ENCODE measurements at places on chromosomes 2 and 18.

DNA sequence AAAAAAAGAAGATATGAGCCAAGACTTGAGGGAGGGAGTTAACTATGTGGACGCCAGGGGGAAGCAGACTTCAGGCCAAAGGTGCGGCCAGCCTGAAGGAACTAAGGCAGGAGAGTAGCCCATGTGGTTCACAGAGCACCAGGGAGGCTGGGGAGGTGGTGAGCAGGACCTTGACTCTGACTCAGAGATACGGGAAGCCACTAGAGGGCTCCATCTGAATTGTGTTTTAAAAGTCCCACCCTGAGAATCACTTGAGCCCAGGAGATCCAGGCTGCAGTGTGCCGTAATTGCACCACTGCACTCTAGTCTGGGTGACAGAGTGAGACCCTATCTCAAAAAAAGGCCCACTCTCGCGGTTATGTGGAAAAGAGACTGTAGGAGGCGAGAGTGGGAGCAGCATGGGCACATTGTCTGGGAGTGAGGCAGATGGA lies 12.3 kb downstream of the CEP192 start:
- DNase-seq: no peak

DNA sequence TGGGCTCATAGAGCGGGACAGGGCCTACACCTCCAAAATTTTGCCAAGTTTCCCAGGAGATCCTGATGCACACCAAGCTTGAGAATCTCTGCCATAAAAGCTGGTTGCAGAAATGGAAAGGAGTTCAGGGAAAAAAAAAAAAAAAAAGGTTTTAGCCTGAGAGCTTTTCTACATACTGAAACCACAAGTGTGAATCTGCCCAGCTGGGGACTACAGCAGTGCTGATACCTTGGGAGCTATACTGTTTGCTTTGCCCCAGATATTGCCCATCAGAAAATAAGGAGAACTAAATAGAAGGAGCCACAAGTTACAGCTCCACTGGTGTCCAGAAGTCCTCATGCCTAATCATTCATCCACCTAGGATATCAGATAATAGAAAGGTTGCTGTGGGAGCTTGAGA lies 38.4 kb upstream of the NCKAP5 start:
- no peak for DNase-seq

DNA sequence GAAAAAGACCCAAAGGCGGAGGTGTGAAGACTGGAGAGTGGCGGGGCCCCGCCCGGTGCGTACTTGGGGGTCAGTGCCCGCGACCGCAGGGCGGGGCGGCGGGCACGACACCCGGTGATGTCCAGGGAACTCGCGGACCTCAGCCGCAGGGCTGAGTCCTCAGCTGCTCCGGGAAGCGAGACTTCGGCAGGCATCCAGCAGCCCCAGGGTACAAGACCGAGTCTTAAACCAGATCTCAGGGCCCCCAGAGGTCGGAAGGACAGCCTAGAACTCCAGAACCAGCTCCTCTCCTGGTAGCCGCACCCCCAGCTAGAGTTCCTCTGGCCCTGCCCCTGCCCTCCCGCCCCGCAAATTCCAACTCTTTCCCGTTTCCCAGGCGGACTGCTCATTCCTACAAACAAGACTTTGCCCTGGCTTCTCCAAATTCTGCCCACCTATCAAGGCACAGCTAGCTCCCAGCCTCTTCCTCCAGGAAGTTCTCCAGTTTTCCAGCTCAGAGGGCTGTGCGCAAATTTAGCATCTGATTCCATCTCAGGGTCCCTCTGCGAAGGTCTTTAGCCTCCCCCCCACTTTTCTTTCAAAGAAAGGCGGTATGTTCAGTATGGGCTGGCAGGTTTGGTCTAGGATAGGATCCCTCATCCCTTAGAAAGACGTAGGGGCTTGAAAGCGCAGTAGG lies 26.0 kb upstream of the NOTO start:
- no peak for DNase-seq

DNA sequence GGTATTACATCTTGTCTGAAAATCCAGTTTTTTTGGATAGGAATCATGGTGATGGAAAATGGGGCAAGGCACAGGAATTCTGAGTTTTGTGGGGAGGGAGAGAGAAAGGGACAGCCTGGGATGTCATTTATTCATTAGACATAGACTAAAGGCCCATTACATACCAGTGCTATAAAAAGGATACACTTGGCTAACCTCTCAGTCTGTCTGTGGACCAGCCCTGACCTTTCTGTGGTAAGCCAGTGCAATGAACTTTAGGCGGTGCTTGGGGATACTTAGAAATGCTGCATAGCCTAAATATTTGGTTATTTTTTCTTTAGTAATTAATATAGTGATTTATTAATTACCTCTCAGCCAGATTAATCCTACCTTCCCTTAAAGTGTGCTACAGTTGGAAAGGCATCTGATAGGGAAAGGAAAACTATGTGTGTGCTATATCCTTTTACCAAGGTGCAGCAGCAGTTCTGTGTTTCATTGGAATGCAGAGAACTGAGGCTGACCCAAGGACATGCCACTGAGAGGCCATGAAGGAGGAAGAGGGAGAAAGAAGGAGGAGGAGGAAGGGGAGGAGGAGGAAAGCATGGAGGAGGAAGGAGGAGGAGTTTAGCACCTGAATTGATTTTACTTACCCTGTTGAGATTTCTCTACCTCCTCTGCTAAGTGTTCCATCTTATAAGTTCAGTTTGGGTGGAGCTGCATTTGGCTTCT lies 37.5 kb downstream of the KCNS3 start:
- DNase-seq: no peak

GRCh38 chr18:57230861-57231585 lies 84.1 kb downstream of the BOD1L2 start:
- no peak for DNase-seq

GRCh38 chr2:53051157-53051556 lies 716.4 kb upstream of the CHAC2 start:
- DNase-seq: no peak

- DNase-seq: no peak
Measured at GRCh38 chr2:72148837-72149555, 1.3 kb upstream of the CYP26B1 start.

- no peak for DNase-seq
Measured at GRCh38 chr2:191030521-191031154, 16.7 kb upstream of the STAT1 start.

DNA sequence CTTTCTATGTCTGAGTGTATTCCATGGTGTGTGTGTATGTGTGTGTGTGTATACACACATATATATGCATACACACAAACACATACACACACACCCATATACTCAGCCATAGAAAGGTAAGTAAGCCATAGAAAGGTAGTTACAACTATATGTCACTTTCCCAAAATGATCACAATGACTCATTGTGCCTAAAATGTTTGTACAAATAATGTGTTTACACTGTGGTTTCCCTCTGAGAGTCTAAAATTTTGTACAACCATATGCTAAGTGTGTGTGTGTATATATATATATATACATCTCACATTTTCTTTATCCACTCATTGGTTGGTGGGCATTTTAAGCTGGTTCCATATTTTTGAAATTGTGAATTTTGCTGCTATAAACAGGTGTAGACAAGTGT lies 55.3 kb upstream of the CSRNP3 start:
- no peak for DNase-seq

- DNase-seq: no peak
Measured at GRCh38 chr2:240561325-240561971, 1.3 kb downstream of the DUSP28 start.

GRCh38 chr2:43068041-43068533 lies 158.3 kb downstream of the ZFP36L2 start:
- DNase-seq: no peak

DNA sequence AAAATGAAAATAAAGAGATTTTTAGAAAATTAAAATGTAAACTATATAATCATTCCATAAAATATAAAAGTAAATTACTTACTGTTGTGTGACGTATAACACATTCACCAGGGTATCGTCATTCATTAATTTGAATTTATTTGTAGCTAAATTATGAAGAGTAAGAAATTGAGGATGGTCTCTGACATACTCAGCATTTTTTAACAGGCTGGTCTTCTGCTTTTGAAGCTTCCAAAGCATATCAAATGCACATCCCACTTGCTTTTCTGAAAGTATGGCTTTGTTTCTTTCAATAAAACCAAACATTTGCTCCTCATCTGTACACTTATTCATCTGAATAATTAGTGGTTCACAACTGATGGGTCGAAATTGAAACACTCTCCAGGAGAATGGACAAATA lies 2.1 kb downstream of the FASTKD1 start:
- DNase-seq: no peak

DNA sequence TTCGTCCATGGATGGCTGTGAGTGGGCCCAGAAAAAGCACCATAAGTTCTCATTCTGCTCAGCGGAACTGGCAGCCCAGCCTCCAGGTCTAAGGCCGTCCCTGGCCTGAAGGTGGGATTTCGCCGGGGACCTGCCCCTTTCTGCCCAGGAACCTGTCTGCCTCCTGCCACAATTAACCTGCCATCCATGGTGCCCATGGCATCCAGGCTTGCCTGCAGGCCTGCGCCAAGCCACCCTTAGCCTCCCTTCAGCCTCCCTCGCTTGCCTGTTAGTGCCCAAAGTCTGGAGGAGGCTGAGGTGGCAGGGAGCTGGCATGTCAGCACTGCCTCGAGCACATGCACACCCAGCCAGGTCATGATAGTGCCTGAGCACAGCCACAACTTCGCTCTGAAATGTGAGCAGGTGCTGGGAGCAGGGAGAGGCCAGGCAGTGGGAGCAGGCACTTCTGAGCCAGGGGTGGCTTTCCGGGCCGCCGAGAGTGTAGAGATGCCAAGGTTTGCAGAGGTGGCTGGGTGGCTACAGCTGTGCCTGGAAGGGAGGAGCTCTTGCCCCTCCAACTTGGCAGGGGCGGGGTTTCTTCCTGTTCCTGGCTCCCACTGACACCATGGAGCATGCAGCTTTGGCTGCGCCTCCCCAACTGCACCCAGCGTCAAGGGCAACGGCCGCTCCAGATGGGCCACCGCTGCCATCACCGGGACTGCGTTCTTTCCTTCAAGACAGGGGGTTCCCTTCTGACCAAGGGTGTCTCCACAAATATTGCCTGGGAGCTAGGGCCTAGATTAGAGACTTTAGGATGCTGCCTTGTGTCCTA lies 648.9 kb upstream of the VRK2 start:
- no peak for DNase-seq

- DNase-seq: no peak
Measured at GRCh38 chr2:84132370-84132769, 326.7 kb downstream of the SUCLG1 start.

- no peak for DNase-seq
Measured at GRCh38 chr2:118509319-118510004, 338.0 kb downstream of the EN1 start.

DNA sequence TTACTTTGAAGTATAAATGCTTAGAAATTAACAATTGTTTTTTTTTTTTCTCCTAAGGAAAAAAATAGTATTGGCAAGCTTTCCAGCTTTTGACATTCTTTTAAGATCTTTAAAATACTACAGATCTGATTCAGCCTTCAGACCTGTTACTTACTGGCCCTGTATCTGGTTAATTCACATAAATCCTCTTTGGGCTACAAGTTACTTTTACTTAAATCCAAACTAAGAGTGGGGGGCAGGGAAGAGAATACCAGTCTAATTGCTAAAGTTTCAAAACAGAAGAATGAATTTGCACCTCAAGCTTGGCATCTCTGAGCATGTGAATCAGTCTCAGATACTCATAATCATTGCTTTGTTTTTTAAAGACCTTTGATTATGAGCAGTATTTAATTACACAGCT lies 386.3 kb downstream of the PARD3B start:
- no peak for DNase-seq

DNA sequence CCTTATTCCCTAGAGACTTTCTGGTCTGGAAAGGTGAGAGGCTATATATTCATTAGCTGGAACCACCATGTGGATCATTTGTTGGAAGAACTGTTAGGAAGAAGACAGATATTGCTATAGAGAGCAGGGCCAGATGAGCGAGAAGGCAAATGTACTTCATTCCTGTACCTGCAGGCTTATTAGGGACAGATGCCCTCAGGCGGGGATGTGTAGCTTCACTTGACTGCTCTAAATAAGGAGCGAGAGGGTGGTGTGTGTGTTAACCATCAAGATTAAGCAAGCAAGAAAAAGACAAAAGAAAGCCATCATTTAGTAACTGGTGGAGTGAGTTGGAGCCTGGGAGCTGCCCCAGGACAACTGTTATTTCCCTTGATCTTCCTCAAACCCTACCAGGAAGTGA lies 36.4 kb downstream of the NEDD4L start:
- DNase-seq: no peak

DNA sequence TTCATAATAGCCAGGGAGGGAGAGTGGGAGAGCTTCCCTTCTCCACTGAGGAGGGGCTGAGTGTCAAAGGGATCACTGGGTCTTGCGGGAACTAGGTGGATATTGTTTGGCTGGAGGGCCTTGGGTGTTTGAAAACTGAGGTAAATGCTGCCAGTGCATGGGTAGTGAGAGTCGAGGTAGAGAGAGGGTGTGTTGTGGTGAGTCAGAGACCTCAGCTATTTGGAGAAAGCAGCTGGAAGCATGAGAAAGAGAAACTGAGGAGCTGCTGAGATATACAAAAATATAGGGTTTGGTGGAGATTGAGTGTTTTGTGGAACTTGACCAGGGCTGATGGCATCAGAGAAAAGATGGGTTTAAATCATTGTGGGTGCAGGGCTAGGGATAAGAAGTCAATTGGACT lies 127.0 kb upstream of the CCDC195 start:
- DNase-seq: no peak

GRCh38 chr2:122028371-122029100 lies 273.1 kb downstream of the TSN start:
- no peak for DNase-seq

- no peak for DNase-seq
Measured at GRCh38 chr2:33672389-33672788, 73.3 kb upstream of the FAM98A start.
